Left lung (tissue), 14 donors: ENCODE measurements at places on chromosomes 2 and 18. TPM values are rescaled to one million over a fixed set of nuclear protein-coding genes. Genes with fewer than 3 reads are reported as not detected.

Gene FEV
- polyA plus RNA-seq, result not detected

Gene RUFY4
- 0.60 TPM for polyA plus RNA-seq

Gene DSG1
- polyA plus RNA-seq, result not detected

Gene ATP6V1B1
- 4.8 TPM for polyA plus RNA-seq

Gene IL1F10
- polyA plus RNA-seq, result not detected

Gene IL37
- 0.35 TPM for polyA plus RNA-seq

Gene ANKRD29
- 37.5 TPM for polyA plus RNA-seq

Gene IL1RN
- polyA plus RNA-seq, result 0.52 TPM

Gene NYAP2
- 0.21 TPM for polyA plus RNA-seq

Gene PLB1
- polyA plus RNA-seq, result 1.7 TPM

Gene FRZB
- polyA plus RNA-seq, result 2.3 TPM

Gene CBLN2
- polyA plus RNA-seq, result 8.8 TPM

Gene COLEC12
- 95.7 TPM for polyA plus RNA-seq

Gene SUPT7L
- polyA plus RNA-seq, result 62.5 TPM

GRCh38 chr18:66632756-66633155 is 28.9 kb upstream of the CDH19 start:
- H3K27ac ChIP-seq, result no peak overlapping the region
- DNase-seq, result no peak
- no peaks in the 10 kb centered on the region for H3K27me3 ChIP-seq

GRCh38 chr2:54954705-54955357 is 95.4 kb downstream of the RTN4 start:
- H3K4me1 ChIP-seq, result peaks cover 8% of the 10 kb centered on the region
- DNase-seq, result no peak
- H3K27me3 ChIP-seq, result no peaks in the 10 kb centered on the region
- H3K27ac ChIP-seq, result no peak overlapping the region
- H3K36me3 ChIP-seq, result no peaks in the 10 kb centered on the region
- H3K4me3 ChIP-seq, result no peak overlapping the region

GRCh38 chr2:74719066-74719465 is 65.0 kb downstream of the SEMA4F start:
- H3K4me1 ChIP-seq, result no peaks in the 10 kb centered on the region
- no peaks in the 10 kb centered on the region for H3K36me3 ChIP-seq
- H3K4me3 ChIP-seq, result no peak overlapping the region
- peaks cover 35% of the 10 kb centered on the region for H3K27me3 ChIP-seq

GRCh38 chr2:53896864-53897263 is 37.1 kb upstream of the GPR75 start:
- DNase-seq, result no peak
- no peak overlapping the region for H3K4me3 ChIP-seq
- no peaks in the 10 kb centered on the region for H3K27me3 ChIP-seq

- no peaks in the 10 kb centered on the region for H3K4me1 ChIP-seq
- no peak overlapping the region for H3K4me3 ChIP-seq
- no peaks in the 10 kb centered on the region for H3K36me3 ChIP-seq
- H3K27ac ChIP-seq, result no peak overlapping the region
Observed at GRCh38 chr2:203070701-203071100, 56.0 kb downstream of the NBEAL1 start.

DNA sequence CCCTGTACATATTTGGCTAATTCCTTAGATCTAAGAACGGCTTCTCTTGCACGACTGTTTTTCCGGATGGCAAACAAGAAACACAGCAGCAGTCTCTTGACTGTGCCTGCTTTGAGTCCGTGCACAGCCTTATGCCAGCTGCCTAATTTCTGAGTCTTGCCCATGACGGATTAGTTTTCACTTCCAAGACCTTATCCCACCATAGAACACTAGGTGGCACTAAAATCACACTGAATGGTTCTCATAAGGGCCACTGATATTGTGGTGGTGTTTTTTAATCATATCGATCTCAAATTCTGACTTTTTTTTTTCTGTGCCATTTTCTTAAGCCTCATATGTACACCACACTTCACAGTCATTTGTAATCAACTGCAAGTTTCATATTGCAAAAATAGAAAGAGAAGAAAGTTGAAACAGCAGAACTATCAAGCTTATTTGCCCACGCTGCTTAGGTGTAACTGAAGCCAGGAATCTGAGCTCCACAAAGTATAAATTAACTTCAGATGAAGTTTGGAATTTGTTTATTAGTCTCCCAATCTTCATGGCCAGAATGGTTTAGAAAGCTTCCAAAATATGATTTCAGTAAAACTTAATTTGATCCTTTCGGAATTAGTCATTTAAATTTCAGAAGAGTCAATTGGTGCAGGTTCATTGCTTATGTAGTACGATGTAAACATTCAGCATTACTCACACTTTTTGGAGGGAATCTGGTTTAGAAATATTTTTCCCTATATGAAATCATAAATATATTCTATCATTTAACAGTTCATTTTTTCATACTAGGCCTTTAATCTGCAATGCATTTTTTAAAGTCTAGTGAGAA is 45.5 kb upstream of the SCN7A start:
- no peak for DNase-seq
- no peak overlapping the region for H3K27ac ChIP-seq
- H3K36me3 ChIP-seq, result no peaks in the 10 kb centered on the region
- H3K4me1 ChIP-seq, result no peaks in the 10 kb centered on the region

DNA sequence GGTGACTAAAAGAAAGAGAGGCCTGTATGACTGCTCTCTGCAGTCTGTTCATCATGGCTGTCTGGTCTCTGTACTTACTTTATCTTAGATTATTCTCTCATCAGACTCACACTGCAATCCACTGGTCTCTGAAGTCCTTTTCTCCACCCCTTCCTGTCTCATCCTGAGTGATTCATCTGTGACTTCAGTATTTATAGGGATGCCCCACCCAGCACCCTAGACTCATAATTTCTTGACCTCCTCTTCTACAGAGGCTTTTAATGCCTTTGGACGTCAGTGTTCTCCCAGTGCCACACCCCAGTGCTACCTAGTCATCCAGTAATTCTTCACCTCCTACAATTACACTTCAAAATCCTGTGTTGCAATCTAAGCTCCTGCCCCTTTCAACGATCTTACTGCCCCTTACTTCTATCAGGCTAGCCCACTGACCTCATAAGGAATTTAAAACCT is 14.9 kb upstream of the ITPRID2 start:
- no peaks in the 10 kb centered on the region for H3K36me3 ChIP-seq
- no peak overlapping the region for H3K4me3 ChIP-seq
- no peak overlapping the region for H3K27ac ChIP-seq
- H3K27me3 ChIP-seq, result no peaks in the 10 kb centered on the region
- DNase-seq, result no peak

DNA sequence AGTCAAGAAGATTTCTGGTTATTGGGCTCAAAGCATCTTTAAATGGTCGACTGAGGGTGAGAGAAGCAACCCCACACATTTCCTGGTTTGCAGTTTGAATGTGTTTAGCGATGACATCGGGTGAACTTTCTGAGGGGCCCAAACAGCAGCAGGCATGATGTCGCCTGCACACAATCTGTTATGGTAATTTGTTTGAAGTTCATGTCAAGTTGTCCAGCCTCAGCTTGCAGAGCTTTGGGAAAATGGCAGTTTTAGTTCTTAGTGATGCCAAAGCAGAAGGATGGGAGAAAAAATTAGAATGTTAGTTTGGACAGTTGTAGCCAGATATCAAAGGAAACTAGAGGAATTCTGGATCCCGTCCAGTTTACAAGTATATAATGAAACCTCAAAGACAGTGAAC is 284.6 kb downstream of the MBD5 start:
- DNase-seq, result no peak
- H3K4me3 ChIP-seq, result no peak overlapping the region
- H3K27me3 ChIP-seq, result no peaks in the 10 kb centered on the region
- H3K36me3 ChIP-seq, result no peaks in the 10 kb centered on the region

DNA sequence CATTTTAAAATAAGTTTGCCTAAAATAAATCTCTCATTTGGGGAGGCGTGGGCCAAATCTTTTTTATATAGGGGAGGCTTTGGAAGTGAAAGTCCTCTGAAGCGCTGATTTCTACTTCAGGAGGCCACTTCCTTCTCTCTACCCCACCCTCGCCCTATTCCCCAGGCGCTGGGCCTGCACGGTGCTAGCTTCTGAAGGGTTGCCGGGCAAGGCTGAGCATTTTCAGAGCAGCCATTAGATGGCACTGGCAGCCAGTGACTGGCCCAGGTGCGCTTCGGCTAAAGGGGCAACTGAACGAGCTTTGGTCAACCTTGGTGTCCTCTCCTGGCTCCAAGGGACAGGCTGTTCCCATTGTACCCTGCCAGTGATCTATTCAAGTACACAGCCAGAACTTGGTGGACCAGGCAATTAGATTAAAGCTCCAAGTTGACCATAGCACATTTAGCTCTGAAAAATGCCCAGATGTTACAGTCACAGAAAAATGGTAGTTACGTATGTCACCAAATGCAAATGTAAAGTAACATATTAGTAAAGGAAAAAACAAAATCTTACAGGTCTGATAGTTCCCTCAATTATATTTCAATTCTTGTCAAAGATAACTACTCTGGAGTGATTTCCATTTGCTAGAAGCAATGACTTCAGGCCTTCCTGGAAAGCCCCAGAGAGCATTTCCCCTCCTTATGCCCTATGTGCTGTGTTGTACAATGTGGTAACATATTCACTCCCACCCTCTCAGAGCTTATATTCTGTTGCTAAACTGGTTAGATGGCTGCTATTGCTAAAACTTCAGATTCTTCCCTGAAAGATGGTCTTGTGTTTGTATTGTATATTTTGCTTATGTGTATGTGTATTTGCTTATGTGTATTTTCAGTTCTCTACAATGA is 2.1 kb downstream of the POMC start:
- no peaks in the 10 kb centered on the region for H3K36me3 ChIP-seq
- H3K4me1 ChIP-seq, result peaks cover 8% of the 10 kb centered on the region
- no peak overlapping the region for H3K4me3 ChIP-seq
- no peak overlapping the region for H3K27ac ChIP-seq
- H3K27me3 ChIP-seq, result peaks cover 43% of the 10 kb centered on the region

- peak within 1 kb of the TSS; percentile 78 for H3K27ac ChIP-seq
- peak within 1 kb of the TSS; percentile 73 for H3K4me3 ChIP-seq
- H3K4me1 ChIP-seq, result peaks cover 11% of the 10 kb centered on the region
- peaks cover 10% of the 10 kb centered on the region for H3K36me3 ChIP-seq
Observed at GRCh38 chr2:241558532-241559322, at the start of gene BOK. Gene BOK (plus strand): TSS chr2:241558745. CDS start chr2:241559484, 739 bp downstream.

- peak overlapping the region; percentile 86 for H3K27ac ChIP-seq
- H3K27me3 ChIP-seq, result peaks cover 9% of the 10 kb centered on the region
- H3K4me1 ChIP-seq, result peaks cover 72% of the 10 kb centered on the region
- H3K36me3 ChIP-seq, result no peaks in the 10 kb centered on the region
- DNase-seq, result peak; percentile 54
- H3K4me3 ChIP-seq, result peak overlapping the region; percentile 78
Observed at GRCh38 chr18:24014986-24015638, 558 bp downstream of the TTC39C start.

DNA sequence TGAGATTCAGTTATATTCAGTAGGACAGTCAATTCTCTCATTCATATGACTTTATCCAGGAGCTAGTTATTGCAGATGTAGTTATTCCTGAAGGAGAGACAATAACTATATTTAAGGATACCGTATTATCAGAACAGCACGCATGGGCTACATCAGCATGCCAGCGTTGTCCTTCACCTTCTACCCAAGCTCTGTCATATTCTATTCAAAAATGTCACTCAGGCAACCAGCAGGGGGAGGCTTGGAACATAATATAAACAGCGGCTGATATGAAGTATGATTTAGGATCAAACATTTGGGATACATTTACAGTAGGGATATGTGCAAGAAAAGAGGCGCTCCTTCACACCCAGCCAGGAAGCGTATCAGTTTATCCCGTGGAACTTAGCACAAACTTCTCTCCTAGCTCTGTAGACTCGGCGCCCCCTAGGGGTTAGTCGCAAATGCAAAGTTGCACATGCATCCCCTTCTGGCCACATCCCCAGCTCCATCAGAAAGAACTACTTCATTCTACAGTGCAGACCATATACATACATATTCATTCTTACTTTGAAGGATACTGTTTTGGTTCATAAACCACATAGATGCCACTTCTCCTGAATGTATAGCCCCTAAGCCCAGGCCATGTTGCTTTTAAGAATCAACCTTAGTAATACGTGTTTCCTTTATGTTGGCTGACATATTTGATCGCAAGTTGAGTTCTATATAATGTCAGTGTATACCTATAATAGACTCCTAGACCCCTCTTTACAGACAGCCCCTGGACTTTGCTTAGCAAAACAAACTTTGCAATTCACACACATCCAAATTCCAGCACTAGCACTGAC is 759.4 kb downstream of the ADCYAP1 start:
- no peaks in the 10 kb centered on the region for H3K36me3 ChIP-seq
- H3K4me3 ChIP-seq, result no peak overlapping the region
- peak; percentile 27 for DNase-seq
- peaks cover 5% of the 10 kb centered on the region for H3K4me1 ChIP-seq

- no peaks in the 10 kb centered on the region for H3K36me3 ChIP-seq
- no peak overlapping the region for H3K27ac ChIP-seq
- H3K4me1 ChIP-seq, result no peaks in the 10 kb centered on the region
- H3K27me3 ChIP-seq, result no peaks in the 10 kb centered on the region
- H3K4me3 ChIP-seq, result no peak overlapping the region
Observed at GRCh38 chr2:230906471-230907230, 18.4 kb downstream of the GPR55 start.

GRCh38 chr2:94995553-94996304 is 29.8 kb upstream of the MAL start:
- H3K27ac ChIP-seq, result no peak overlapping the region
- no peak overlapping the region for H3K4me3 ChIP-seq
- no peaks in the 10 kb centered on the region for H3K36me3 ChIP-seq
- peaks cover 34% of the 10 kb centered on the region for H3K27me3 ChIP-seq
- peak; percentile 14 for DNase-seq
- no peaks in the 10 kb centered on the region for H3K4me1 ChIP-seq

DNA sequence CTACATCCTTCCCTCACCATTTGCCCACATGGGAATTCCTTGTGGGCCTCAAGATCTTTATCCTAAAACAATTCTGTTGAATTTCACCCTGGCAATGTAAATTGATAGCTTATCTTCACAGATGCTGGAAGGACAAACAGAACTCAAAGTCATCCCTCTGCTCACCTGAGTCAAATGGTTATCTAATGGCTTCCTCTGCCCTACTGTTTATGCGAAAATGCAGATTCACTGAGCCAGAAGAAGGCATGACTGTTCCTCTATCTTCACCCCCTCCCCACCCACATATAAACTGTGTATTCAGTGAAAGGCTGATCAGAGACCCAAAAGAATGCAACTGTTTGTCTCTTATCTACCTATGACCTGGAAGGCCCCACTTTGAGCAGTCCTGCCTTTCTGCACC is 43.9 kb upstream of the VWA3B start:
- no peaks in the 10 kb centered on the region for H3K36me3 ChIP-seq
- no peak overlapping the region for H3K27ac ChIP-seq
- DNase-seq, result no peak
- H3K27me3 ChIP-seq, result no peaks in the 10 kb centered on the region
- H3K4me3 ChIP-seq, result no peak overlapping the region
- no peaks in the 10 kb centered on the region for H3K4me1 ChIP-seq

- no peaks in the 10 kb centered on the region for H3K27me3 ChIP-seq
- no peak overlapping the region for H3K27ac ChIP-seq
- no peaks in the 10 kb centered on the region for H3K4me1 ChIP-seq
- DNase-seq, result no peak
- H3K4me3 ChIP-seq, result no peak overlapping the region
- no peaks in the 10 kb centered on the region for H3K36me3 ChIP-seq
Observed at GRCh38 chr2:181528441-181528840, 71.3 kb downstream of the ITGA4 start.

DNA sequence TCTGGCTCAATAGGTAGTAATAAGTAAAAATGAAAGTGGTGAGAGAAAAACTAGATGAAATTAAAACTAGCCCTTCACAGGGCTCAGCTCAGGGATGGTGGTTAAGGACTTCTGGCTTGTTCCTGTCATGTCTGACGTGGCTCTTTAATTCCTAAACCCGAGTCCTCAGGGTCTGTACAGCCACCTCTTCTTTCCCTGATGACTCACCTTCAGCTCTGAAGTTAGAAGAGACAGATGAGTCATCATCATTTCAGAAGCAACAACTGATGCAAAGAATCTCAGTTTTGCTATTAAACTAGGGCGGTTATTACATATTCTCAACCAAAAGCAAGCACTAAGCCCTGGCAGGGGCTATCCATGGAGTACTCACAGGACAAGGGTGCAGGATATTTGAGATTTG is 24.0 kb upstream of the ITGB6 start:
- peak overlapping the region; percentile 38 for H3K27ac ChIP-seq
- no peaks in the 10 kb centered on the region for H3K36me3 ChIP-seq
- H3K4me3 ChIP-seq, result no peak overlapping the region
